ENCODE measurements at places on chromosomes 16 and 17. TPM values are rescaled to one million over a fixed set of nuclear protein-coding genes. Genes with fewer than 3 reads are reported as not detected.

The KRTAP4-1 gene
- not detected for polyA plus RNA-seq

The CNGB1 gene
- polyA plus RNA-seq: not detected

The PRR11 gene
- 2.2 TPM for polyA plus RNA-seq

The RAMP2 gene
- polyA plus RNA-seq: 28.0 TPM

The KRTAP9-4 gene
- not detected for polyA plus RNA-seq

The TBC1D3I gene
- polyA plus RNA-seq: not detected

The KCNH6 gene
- polyA plus RNA-seq: not detected

The PRSS33 gene
- not detected for polyA plus RNA-seq

The EPX gene
- polyA plus RNA-seq: not detected

The ACADVL gene
- polyA plus RNA-seq: 573 TPM

The ORAI3 gene
- polyA plus RNA-seq: 101 TPM

The ASIC2 gene
- not detected for polyA plus RNA-seq

The HAS3 gene
- polyA plus RNA-seq: 0.62 TPM

The CPHXL2 gene
- not detected for polyA plus RNA-seq

The DYNLRB2 gene
- 2.3 TPM for polyA plus RNA-seq

The MYCBPAP gene
- polyA plus RNA-seq: 2.5 TPM

The OTOP3 gene
- not detected for polyA plus RNA-seq

The SULT1A4 gene
- polyA plus RNA-seq: 2.7 TPM

The CARD14 gene
- polyA plus RNA-seq: 2.7 TPM

The CCL4 gene
- not detected for polyA plus RNA-seq

The GRB7 gene
- 5.6 TPM for polyA plus RNA-seq

The NOS2 gene
- polyA plus RNA-seq: not detected

The CDYL2 gene
- polyA plus RNA-seq: 0.54 TPM

The PRDM7 gene
- polyA plus RNA-seq: not detected

The DNAI2 gene
- polyA plus RNA-seq: not detected

The PLA2G10 gene
- polyA plus RNA-seq: not detected

The SLC6A4 gene
- polyA plus RNA-seq: 0.37 TPM

The CIBAR2 gene
- polyA plus RNA-seq: not detected

The HCRT gene
- 1.9 TPM for polyA plus RNA-seq

The TVP23A gene
- 2.1 TPM for polyA plus RNA-seq

The KRT13 gene
- polyA plus RNA-seq: not detected

The WFIKKN1 gene
- 79.6 TPM for polyA plus RNA-seq

The DCTPP1 gene
- polyA plus RNA-seq: 85.2 TPM

The KRTAP4-12 gene
- polyA plus RNA-seq: not detected

The PIK3R6 gene
- polyA plus RNA-seq: 0.11 TPM

The TNP2 gene
- polyA plus RNA-seq: not detected

The ALOX15B gene
- not detected for polyA plus RNA-seq

The MILR1 gene
- polyA plus RNA-seq: not detected

The MYO1C gene
- 34.1 TPM for polyA plus RNA-seq

The G6PC1 gene
- polyA plus RNA-seq: not detected

The GRIN2A gene
- polyA plus RNA-seq: 1.9 TPM

The OR2C1 gene
- 1.0 TPM for polyA plus RNA-seq

The SLX4 gene
- polyA plus RNA-seq: 3.6 TPM

The KRT222 gene
- not detected for polyA plus RNA-seq
